Body of pancreas (tissue), 4 donors: ENCODE measurements at places on chromosomes 3 and 15. TPM values are rescaled to one million over a fixed set of nuclear protein-coding genes. Genes with fewer than 3 reads are reported as not detected.

ZNF774 gene
- total RNA-seq, result 5.7 TPM

RASGRF1 gene
- 1.0 TPM for total RNA-seq

DLEC1 gene
- total RNA-seq, result 1.3 TPM

GCSAM gene
- not detected for total RNA-seq

EXD1 gene
- not detected for total RNA-seq
